NCI-H2081 treated with DMSO at 0.1 percent for 48 hours (cell line): ENCODE measurements at places on chromosomes 6 and 20.

DNA sequence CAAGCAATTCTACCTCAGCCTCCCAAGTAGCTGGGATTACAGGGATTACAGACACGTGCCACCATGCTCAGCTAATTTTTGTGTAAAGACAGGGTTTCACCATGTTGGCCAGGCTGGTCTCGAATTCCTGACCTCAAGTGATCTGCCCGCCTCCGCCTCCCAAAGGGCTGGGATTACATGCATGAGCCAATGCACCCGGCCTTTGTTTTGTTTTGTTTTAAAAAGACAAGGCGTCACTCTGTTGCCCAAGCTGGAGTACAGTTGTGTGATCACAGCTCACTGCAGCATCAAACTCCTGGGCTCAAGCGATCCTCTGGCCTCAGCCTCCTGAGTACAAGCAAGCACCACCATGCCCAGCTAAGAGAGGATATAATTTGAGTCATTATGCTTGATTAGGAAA, 5.4 kb downstream of the SERINC3 start:
- DNase-seq: no peak

DNA sequence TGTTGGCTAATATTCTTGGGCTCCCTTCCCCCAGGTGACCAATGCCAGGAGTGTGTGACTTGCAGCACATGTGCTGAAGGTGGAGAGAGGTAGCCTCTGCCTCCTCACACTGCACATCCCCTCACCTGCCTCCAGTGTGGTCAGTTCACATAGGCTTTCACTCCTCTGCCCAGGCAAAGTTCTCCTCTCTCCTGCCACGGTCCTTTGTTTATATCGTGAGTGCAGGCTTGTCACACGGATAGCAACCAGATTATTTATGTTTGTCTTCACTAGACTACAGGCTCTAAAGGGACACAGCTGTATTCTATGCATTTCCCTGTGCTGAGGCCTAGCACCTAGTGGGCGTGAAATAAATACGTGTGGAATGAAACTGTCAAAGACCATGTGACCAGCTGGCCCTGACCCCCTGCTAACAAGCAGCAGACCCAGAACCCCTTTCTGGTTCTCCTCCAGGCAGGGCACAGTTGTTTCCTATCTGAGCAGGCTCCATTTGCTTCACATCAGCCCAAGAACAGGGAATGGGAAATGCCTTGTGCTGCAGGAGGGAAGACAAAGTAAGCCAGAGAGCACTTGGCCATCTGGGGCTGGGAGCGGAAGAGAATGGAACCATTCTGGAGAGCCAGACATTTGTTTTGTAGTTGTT, 42.3 kb downstream of the UNC5CL start:
- DNase-seq: no peak

GRCh38 chr6:80197474-80197873, 91.0 kb downstream of the BCKDHB start:
- DNase-seq: no peak

- no peak for DNase-seq
These were observed 298.4 kb downstream of the UTRN start for GRCh38 chr6:144583614-144583954.

- no peak for DNase-seq
These were observed 466.9 kb upstream of the NRSN1 start for GRCh38 chr6:23659125-23659524.

DNA sequence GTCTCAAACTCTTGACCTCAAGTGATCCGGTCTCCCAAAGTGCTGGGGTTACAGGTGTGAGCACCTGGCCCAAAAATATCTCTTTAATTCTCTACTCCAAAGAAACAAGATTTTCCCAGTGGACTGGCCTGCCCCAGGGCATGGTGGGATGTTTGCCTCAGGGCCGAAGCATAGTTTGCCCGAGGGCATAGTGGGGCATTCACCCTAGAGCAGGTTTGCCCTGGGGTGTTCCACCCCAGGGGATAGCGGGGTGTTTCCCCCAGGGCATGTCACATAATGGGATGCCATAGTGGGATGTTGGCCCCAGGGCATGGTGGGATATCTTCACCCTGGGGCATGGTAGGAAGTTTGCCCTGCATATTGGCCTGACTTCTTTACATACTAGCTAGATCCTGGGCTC, 97.2 kb downstream of the VEGFA start:
- no peak for DNase-seq

DNA sequence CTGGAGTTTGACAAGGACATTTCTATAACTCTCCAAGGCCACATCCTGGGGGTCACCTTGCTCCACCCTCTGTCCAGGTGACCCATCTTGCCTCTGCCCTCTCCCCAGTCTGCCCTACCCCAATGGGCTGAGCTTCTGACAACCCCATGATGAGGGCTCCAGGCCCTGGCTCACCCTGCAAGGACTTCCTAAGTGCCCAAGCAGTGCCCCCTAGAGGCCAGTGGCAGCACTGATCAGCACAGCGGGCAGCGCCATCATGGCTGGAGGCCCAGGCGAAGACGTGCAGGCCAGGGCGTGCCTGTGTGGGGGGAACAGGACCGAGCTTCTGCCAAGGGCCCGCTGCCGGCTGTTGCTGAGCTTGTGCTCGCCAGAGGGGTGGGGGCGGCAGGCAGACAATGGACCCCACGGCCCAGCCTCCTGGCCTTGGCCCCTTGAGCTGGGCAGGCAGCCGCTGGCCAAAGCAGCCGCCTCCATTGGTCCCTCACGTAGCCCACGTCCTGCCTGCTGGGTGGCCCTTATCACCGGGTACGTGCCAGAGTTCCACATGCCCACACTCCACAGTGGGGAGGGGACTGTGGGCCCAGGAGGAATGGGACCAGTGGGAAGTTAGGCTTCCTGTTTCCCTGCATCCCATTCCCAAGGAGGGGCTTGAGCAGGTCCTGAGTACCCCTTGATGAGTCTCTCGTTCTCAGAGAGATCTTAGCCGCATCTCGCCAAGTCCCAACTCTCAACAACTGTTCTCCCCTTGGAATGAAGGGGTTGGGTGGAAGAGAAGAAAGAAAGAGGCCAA, 64.3 kb downstream of the MRPL14 start:
- DNase-seq: no peak

GRCh38 chr20:62116558-62117361, 5.5 kb upstream of the LSM14B start:
- no peak for DNase-seq

DNA sequence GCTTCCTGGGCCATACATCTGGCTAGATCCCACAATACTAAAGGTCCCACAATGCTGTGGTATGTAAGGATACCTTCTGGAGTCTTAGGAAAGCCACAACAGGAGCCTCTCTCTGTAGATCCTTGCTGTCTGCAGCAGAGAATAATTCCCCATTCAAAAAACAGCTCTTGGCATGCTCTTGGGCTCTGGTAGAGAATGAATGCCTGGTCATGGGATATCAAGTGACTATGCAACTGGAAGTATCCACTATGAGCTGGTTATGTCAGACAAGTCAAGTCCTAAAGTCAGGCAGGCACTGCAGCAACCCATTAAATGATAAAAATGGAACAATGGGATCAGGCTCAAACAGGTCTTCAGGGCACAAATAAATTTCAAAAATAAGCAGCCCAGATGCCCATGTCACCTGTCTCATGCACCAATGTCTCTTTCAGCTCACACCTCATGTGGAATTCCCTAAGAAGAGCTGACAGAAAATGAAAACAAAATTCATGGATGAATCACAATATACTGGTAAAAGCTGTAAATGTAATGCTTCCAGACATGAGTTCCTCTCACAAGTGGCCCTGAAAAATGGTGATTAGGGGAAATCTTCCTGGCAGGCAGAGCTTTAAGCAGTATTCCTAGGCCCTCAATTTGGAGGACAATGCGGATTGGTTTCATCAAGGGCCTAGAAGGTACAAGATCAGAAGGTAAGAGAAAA, 4.3 kb downstream of the AK9 start:
- DNase-seq: no peak

GRCh38 chr6:170082531-170083187, 208.2 kb downstream of the DLL1 start:
- DNase-seq: no peak

- DNase-seq: no peak
These were observed 2.2 kb downstream of the TMEM14C start for GRCh38 chr6:10725044-10725443.

GRCh38 chr6:117399924-117400323, 25.8 kb downstream of the ROS1 start:
- DNase-seq: no peak

DNA sequence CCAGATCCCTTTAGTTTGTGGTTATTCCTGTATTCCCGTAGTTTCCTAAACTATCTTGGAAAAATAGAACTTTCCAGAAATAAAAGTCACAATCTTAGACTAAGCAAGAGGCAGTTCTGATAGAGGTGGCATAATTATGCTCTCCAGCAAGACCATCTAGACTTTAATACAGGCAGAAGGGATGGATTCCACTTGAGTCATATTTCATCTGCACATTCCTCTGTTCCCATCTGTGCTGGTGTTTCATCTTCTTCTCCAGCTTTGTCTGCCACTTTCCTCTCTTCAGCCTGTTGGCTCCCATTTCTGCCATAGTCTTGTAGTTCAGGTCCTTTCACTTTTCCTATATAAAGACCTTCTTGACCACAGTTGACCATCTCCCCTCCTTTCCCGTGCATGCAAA, 102.9 kb downstream of the SOBP start:
- no peak for DNase-seq

- no peak for DNase-seq
These were observed 5.8 kb downstream of the C6orf132 start for GRCh38 chr6:42136508-42137193.

DNA sequence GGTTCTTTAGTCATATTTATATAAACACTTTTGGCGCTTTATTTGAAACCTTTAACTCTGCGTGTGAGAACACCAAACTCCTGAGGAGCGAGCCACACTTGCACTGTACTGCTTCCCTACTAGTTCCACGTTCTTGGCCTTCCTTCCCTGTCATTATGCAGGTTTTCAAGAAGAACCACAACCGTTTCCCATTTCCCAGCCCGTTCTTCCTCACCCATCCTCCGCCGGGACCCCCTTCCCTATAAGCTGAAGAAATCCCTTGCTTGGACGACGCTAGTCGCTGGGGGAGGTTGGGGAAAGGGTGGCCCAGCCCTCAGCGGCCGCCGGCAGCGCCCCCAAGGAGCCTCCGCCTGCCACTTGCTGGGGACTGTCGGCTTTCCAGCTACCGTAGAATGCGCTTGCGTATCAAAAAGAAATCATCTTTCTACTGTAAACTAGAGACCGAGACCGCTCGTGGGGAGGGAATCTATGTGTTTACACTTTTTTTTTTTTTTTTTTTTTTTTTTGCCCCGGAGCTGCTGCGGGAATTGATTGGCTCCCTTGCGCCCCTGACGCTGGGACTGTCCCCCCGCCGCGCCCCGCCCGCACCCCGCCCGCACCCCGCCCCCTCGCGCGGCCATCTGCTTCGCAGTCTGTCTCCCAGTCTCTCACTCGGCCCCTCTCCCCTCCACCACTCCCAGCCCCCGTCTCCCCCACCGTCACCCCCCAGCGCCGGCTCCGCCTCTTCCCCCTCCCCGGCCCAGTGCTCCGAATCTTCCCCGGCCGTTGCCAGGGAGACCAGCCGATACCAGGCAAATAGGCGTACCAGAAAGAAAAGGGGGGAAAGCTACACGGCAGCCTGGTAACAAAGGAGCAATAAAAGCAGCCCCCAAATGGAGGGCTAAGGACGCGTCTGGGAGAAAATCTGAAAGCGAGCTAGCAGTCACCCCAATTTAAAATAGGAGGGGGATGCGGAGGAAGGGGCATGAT, 2.3 kb upstream of the MARCKS start:
- peak; percentile 58 for DNase-seq

- no peak for DNase-seq
These were observed 317.5 kb downstream of the CDKAL1 start for GRCh38 chr6:20851795-20852194.

GRCh38 chr6:128099571-128100197, 198.8 kb upstream of the THEMIS start:
- no peak for DNase-seq

- DNase-seq: no peak
These were observed 16.1 kb upstream of the RAB22A start for GRCh38 chr20:58293453-58293852.

DNA sequence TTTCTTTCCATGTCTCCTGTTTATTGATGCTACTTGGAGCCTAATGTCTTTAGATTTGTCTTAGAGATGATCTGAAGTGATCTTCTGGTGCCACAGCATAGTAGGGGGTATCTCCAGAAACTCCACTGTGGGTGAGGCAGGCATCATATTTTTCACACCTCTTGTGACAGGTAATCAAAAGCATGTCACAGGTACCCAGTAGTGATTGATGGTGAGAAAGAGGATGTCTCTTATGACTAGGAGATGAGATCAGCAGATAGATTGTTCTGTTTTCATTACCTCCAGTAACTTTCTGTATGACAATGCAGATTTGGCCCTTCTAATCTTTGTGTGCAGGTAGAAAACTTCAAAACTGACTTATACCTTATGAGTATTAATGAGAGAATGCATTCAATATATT, 13.5 kb downstream of the NCOA7 start:
- DNase-seq: no peak

GRCh38 chr6:105331927-105332326, 71.0 kb downstream of the PREP start:
- no peak for DNase-seq

- DNase-seq: no peak
These were observed 6.2 kb downstream of the ELMO2 start for GRCh38 chr20:46400253-46400652.

GRCh38 chr6:89082486-89082891, 1.9 kb downstream of the PNRC1 start:
- DNase-seq: no peak

DNA sequence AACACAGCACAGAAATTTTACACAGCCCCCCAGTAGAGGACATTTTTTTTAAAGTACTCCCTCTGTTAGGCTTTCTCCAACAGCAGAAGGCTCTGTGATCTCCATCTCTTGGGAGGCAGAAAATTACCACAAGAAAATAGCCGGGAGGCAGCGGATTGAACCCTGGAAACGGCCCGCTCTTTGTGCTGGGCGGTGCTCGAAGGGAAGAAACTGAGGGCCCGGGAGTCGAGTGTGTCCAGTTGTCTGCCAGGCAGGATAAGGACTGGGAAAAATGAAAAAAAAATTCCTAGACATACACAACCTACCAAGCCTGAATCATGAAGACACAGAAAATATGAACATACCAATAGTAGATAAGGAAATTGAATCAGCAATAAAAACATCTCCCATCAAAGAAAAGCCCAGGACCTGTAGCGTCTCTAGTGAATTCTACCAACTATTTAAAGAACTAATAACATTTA, 31.5 kb downstream of the POM121L2 start:
- no peak for DNase-seq

- DNase-seq: no peak
These were observed 930.8 kb downstream of the TFAP2A start for GRCh38 chr6:9484091-9484490.

GRCh38 chr20:20360464-20360863, 7.4 kb upstream of the INSM1 start:
- peak; percentile 55 for DNase-seq

GRCh38 chr6:108501559-108501958, 59.2 kb upstream of the FOXO3 start:
- no peak for DNase-seq

GRCh38 chr20:37231947-37232630, 29.5 kb downstream of the GHRH start:
- no peak for DNase-seq

- DNase-seq: no peak
These were observed 50.4 kb downstream of the TCP11 start for GRCh38 chr6:35090734-35091133.
